ENCODE measurements at places on chromosomes 13 and 19.

GRCh38 chr13:65606622-65607021 lies 1623.5 kb downstream of the PCDH9 start:
- no peak for DNase-seq

DNA sequence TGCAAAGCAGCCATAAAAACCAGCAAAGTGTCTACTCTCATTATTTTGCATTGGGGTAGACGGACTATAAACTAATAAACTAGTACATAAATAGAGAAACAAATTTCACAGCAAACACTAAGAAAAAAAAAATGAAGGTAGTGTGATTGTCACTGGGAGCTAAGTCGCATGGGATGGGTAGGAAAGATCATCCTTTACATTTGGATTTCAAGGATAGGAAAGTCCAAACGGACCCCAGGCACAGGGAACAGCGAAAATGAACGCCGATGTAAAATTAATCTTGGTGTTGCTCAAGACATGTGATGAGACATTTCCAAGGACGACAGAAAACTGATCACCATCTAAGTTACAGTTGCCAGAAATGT lies 690 bp upstream of the SGTA start:
- no peak for DNase-seq

- DNase-seq = no peak
Measured at GRCh38 chr13:39900106-39900750, 244.8 kb downstream of the COG6 start.

DNA sequence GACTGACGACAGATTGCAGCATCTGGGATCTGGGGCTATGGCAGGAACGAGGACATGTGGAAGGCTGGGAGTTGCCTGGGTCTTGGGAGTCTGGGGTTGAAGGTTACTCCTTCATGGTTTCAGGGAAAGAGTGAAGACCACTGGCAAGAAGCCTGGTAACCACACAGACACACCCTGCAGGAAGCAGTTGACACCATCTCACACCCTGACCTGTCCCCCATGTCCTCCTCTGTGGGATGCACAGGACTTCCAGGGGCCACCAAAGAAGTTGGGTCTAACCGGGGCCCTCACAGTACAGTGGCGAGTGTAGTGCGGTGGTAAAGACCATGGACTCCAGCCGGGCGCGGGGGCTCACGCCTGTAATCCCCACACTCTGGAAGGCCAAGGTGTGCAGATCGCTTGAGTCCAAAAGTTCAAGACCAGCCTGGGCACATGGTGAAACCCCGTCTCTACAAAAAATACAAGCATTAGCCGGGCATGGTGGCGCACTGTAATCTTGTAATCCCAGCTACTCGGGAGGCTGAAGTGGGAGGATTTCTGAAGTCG lies 10.6 kb upstream of the FFAR2 start:
- no peak for DNase-seq

DNA sequence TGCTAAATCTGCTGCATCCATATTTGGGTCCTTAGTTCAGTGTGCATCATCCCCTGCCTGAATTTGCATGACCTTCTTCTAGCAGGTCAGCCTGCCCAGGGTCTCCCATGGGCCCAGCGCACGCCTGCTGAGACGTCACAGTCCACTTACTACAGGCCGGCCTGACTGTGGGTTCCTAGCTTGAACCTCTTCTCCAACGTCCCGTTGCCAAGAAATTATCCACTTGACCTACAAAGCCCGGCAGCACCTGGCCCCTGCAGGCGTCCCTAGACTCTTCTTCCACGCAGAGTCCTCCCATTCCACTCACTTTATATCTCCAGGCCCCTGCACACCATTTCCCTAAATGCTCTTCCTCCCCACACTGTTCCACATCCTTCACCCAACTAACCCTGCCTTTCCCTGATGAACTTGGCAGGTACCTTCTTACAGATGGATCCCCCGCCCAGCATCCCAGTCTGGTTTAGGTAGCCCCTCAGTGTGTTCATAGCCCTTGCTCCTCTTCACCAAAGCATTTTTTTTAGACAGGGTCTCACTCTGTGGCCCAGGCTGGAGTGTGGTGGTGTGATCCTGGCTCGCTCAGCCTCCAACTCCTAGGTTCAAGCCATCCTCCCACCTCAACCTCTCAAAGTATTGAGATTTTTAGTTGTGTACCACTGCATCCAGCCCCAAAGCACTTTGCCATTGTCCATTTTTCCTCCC lies 155.0 kb upstream of the SOX1 start:
- no peak for DNase-seq

DNA sequence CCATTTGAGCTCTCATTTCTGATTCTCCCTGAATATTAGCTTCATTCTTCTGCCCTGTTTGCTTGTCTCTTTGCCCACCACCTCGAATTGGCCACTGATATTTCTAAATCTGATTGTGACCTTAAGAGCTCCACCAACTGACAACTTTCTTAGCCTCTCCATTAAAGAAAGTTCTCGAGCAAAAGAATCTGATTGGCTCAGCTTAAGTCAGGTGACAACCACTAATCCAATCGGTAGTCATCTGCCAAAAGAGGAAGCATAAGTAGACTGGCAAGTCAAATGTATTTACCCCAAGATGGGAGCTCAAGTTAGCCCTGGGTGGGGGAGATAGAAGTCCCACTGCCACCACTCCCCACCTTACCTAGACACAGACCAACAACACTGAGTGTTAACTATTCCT lies 41.5 kb downstream of the NOTCH3 start:
- no peak for DNase-seq

DNA sequence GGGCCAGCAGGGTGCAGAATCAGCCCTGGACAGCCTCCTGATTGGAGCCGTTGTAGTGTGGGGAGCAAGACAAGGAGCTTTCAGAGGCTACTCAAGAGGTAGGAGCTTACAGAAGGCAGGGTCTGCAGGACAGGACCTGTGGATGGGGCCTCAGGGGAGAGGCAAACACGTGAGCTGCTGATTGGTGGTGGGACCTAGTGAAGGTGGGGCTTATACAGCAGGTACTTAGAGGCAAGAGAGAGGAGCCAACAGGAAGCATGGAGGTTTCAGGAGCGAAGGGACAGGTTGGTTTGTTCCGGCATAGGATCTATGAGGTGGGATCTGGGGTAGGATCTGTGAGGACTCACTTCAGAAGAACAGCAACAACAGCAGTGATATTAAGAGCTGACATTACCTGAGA lies 32.4 kb downstream of the ZSWIM4 start:
- no peak for DNase-seq

DNA sequence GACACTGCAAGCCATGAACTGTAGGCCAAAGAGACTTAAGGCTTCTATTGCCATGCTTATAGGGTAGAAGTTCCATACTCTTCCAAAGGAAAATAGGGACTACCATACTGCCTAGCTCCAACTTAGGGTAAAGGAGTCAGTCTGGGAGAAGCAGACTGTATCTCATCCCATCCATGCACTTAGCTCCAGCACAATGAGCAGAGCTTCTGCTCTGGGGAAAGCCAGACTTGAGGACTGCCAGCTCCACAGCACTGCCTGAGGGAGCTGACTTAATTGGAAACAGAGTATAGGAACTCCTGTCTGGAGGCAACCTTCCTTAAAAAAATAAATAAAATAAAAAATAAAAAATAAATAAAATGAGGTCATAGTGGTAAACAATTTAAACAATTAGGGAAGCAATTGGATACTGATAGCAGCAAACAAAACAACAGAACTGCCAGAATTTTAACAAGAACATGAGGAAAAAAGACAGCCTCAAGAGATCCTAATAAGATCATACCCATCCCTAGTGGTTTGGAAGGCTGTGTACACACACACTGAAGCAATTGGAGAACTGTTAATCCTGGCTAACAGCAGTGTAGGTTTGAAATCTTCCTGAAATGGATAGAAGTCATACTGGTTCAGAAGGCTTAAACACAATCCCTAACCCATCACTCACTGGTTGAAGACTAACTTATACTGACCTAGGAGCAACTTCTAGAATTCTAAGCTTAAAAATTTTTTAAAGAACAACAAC lies 550.1 kb downstream of the TBC1D4 start:
- DNase-seq = no peak
